ENCODE measurements at places on chromosomes 1 and 21. TPM values are rescaled to one million over a fixed set of nuclear protein-coding genes. Genes with fewer than 3 reads are reported as not detected.
A peak's percentile ranks its signal among the peaks of the same experiment; 100 is the strongest.

DNA sequence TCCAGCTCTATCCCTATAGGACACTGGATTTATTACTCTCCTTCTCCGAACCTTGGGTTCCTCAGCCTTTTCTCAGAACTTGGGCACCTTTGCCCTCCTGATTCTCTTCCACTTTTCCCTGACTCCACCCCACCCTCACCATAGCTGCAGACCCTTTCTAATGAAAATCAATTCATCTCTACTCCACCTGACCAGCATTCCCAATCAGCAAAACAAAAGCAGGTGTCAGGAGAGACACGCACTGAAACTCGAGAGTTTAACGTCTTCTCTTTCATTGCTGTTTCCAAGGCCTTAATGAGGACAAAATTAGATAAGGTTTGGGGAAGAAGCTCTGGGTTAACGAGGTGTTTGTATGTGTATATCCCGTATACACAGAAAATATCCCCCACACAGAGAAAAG is 208.8 kb downstream of the PLPP3 start:
- no peak for DNase-seq

The NRAS gene
- total RNA-seq = 43.9 TPM

- no peak for DNase-seq
Measured at GRCh38 chr1:183027791-183028190, 4.6 kb downstream of the LAMC1 start.

DNA sequence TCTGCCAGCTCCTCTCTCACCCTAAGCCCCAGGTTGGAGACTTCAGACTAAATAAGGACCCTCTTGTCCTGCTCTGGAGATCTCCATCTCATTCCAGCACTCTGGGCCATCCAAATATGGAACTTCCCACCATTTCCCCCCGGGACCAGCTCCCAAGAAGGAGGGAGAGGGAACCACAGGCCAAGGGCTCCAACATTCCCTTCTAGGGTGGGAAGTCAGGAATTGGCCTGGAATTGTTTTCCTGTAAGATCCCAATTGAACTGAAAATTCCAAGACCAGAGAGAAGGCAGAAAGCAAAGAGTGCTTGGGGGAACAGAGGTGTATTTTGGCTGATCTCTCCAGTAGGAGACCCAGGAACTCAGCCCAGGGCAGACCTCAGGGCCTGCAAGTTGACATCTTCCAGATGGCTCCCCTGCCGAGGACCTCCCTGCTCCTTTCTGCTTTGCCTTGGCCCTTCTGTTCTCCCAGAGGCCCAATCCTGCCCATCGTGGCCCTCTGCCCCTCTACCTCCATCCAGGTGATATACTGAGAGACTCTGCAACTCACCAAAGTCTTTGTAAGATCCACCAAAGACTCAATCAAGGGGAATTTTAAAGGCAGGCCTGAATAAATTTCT is 14.9 kb downstream of the CSRP1 start:
- DNase-seq = no peak

DNA sequence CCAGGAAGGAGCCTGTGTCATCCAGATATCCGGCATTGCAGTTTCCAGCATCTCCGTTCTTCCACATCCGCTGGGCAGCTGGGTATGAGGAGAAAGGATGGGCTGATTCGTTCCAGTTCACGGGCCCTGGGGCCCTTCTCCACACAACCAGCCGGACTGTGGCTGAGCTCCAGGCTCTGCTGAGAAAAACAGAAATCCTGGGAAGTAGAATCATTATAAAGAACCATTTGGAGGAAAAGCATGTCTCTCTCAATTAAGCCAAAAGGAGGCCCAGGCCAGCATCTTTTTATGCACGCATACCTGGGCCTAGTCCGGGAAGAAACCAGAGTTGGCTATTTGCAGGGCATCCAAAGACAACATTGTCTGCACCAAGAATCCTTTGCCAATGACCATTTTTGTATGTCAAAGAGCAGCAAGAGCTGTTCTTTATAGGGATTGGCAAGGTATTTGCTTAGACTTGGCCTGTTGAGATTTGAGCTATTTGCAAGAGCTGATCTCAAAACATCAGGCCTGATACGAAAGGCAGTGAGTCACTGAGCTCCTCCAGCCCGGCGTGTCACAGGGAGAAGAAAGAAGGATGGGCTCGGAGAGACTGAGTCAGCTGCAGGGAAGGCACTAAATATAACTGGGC is 84.9 kb upstream of the ARHGEF16 start:
- DNase-seq = no peak

DNA sequence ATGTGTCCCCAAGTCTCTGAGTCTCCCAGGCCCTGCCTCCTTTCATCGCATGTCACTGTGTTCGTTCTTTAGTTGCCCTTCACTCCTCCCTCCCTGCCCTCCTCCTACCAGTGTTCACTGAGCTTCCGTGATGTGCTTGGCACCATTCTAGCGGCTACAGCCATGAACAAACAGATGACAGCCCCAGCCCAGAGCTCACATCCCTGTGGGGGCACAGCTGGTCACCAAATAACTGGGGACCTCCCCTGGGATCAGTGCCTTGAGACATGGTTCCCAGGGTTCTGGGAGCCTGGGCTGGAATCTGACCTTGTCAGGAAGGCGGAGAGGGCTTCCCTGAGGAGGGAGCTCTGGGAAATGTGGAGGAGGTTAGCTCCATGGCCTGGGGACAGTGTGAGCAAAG is 320.7 kb downstream of the PTPRU start:
- DNase-seq = no peak

The PCBP3 gene
- total RNA-seq = 19.7 TPM

The ZNF683 gene
- total RNA-seq = not detected

GRCh38 chr1:110196917-110197765 is 13.0 kb upstream of the KCNC4 start:
- DNase-seq = peak; percentile 74

DNA sequence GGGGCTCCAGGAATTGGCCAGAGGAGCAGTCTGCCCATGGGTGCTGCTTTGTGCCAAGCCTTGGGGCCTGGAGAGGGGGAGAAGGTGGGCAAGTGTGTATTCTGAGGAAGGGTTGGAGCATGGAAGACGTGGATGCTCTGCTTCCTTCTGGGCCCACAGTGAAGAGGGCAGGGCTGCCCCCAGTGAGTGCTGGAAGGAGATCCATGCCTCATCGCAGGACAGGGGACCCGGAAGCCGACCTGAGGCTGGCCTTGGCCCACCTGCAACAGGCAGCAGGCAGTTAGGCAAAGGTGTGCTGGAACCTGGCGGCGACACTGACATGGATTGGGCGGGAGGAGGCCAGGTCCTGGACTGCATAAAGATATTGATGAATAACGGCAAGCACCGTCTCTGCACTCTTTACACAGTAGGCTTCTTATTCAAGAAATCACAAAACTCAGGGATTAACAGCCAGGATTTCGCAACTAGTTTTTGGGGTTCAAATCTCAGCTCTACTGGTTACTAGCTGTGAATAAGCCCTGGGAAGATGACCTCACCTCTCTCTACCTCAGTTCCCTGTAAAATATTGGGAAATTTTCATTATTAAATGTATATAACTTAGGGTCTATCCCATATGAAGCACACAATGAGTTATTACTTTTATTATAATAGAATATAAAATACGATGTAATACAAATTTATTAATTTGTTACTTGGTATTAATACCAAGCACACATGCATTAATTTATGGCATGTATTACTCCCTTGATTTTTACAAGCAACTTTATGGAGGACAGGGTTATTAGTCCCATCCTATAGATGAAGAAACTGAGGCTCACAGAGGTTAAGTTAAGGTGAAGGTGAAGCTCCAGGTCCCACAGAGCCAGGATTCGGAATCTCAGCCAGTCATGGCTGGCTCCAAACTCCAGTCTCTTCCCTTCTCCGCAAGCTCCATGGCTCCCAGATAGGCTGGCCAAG is 62.3 kb downstream of the DHRS3 start:
- no peak for DNase-seq

The CFAP74 gene
- total RNA-seq = not detected

- no peak for DNase-seq
Measured at GRCh38 chr1:22143065-22144033, at the start of gene WNT4. WNT4 (minus strand) TSS chr1:22143097; CDS start chr1:22142922, 175 bp downstream.

GRCh38 chr1:163397451-163398200 is 75.9 kb downstream of the NUF2 start:
- no peak for DNase-seq

GRCh38 chr1:47931395-47931794 is 65.8 kb downstream of the TRABD2B start:
- DNase-seq = no peak

The LINGO4 gene
- not detected for total RNA-seq

All from activated naive CD4-positive, alpha-beta T cell treated with anti-CD3 and anti-CD28 coated beads, Interleukin-2, amount 50 U/mL, for 72 hours (primary cell).